Activated naive CD8-positive, alpha-beta T cell treated with anti-CD3 and anti-CD28 coated beads, Interleukin-2, amount 10 ng/mL, durations not matched to agents 7 days and 5 days (primary cell): ENCODE measurements at places on chromosomes 4 and X.

- no peak for DNase-seq
Observed at GRCh38 chr4:5395781-5396180, 312.6 kb downstream of the EVC2 start.

- DNase-seq: no peak
Observed at GRCh38 chr4:73194064-73194463, 64.5 kb downstream of the ANKRD17 start.

DNA sequence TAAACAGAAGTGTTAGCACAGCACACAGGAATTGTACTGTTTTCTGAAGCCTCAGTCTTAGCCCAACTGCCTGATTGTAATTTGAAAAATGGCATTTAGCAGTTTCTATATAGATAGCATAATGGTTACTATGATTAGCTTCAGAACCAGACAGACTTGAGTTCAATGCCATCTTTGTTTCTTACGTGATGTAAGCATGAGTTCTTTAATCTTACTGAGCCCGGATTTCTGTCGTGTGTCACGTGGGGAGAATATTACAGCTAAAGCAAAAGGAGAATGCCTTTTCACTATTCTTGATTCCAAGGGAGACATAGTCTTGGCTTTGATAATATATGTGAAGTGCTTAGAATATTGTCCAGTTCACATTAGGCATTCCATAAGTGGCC lies 407.3 kb downstream of the STIM2 start:
- DNase-seq: no peak

DNA sequence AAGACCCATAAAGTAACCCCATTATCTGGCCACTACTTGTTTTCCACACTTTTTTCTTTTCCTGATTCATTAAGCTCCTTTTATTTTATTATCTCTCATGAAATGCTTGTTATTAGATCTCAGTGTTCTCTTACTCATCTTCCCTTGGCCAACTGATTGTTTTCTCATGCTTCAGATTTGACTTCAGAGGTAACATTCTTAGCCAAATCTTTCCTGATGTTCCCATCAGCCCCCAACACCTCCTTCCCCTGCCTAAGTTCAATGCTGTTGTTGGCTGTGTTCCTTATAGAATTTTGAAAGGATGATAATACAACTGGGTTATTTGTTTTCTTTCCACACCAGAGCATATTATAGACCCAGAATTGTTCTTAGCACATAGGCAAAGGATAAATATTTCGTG lies 75.6 kb downstream of the BMPR1B start:
- DNase-seq: no peak

DNA sequence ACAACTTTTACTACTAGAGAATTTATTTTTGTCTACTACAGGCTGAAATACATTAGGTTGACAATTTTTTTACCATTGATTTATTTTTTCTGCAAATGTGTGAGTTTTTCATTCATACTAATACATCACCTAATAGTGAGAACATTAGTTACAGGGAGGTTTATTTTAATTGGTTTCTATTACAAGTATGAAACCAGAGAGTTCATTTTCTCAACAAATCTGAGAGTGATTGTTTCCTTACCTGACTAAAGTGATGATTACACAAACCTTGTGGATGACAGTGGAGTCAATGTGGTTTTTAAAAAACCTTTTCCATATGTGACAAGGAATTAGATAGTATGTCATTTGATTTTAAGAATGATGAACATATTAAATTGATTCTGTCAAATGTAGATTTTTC lies 227.4 kb downstream of the PALLD start:
- DNase-seq: no peak

DNA sequence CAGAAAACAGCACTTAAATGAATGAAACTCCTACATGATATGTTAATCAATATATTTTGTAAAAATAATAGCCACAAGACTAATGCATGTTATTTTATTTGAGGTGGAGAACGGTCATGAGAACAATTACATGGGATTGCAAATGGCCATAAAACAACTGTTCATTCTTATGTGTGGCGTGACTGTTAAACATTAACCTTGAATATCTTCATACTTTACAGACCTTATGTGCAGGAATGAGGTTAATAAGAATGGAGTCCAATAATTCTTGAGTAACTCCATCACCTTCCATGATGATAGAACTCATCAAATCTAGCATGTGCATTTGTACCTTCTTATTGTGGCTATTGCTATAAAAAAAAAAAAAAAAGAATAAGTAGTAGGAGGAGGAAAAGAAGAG lies 55.3 kb downstream of the PDS5A start:
- DNase-seq: no peak

GRCh38 chrX:44871931-44872820 lies 812 bp upstream of the KDM6A start:
- peak; percentile 60 for DNase-seq

GRCh38 chr4:173272996-173273395 lies 61.2 kb downstream of the HMGB2 start:
- DNase-seq: no peak

DNA sequence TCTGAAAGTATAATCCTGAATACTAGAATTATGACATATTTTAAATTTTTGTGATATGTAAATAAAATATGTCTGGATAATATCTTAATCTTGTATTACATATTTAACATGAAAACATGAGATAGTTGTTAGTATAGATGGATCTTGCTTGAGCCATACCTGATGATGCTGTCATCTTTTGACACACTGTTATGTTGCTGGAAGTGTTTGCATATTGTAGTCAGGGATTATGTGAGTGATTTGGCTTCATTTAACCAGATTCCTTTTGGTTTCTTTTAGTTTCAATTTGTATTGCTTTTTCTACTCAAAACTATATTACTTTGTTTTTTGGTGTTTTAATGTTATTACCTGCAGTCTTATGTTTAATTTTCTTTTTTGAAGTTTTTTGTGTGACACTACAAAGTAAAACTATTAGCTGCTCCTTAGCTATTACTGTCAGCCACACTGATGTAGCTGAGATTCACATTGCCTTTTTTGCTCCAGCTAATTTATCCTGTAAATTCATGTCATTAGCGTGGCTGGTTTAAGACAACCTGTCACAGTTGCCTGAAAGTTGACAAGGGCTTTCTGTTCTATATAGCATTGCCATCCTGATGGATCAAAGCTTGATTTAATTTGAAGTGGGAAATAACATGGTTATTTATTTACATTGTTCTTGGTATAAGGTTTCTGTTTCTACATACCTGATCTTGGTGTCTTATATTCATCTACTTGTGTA lies 33.7 kb downstream of the METAP1 start:
- DNase-seq: no peak

DNA sequence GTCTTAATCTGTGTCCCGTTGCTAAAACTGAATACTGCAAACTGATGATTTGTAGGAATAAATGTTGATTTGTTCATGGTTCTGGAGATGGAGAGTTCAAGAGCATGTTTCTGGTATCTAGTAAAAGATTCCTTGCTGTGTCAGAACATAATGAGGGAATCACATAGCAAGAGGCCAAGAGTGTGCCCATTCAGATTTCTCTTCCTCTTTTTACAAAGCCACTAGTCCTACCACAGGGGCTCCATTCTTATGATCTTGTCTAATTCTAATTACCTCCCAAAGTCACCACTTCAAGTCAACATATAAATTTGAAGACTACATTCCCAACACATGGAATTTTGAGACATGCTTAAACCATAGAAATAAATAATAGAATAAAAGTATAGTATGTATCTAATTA lies 608.8 kb upstream of the EPHA5 start:
- no peak for DNase-seq

DNA sequence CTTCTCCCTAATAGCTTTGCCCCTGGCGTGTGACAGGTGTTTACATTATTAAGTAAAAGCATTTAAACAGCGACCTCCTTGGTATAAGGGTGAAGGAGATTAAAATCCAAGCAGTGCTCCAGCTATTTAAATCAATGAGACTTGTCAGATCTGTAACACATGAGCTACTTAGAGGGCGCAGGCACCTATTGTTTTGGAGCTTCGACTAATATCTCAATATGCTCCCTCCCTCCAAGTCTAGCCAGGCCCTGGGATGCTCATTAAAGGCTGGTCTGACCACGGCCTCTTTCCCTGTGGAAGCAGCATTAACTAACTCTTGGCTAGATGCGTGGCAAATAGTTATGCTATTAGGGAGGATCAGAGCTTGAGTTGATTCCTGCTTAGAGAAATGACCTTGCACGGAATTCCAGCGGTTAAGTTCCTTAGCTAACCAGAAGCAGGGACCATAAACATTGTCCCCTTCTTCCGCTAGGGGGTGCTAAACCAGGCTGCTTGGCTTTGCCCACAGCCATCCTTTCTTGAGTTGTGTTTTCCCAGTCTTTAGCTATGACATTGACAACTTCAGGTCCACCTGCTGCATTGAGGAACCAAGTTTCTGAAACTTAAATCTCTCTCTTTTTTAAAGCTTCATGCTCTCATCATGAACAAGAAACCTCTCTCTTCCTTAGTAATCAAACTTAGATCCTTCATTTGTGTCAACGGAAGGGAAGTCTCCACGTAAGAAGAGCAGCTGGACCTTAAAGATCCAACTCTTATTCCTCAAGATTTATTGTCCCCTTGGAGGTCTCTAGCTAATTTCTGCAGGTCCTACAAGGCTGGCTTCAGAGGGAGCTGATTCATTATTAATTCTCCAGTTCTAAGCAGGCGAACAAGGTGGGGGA lies 80.7 kb upstream of the IGFBP7 start:
- DNase-seq: no peak
